NCI-H2081 treated with DMSO at 0.1 percent for 48 hours (cell line): ENCODE measurements at places on chromosomes 2 and 18.
A peak's percentile ranks its signal among the peaks of the same experiment; 100 is the strongest.

DNA sequence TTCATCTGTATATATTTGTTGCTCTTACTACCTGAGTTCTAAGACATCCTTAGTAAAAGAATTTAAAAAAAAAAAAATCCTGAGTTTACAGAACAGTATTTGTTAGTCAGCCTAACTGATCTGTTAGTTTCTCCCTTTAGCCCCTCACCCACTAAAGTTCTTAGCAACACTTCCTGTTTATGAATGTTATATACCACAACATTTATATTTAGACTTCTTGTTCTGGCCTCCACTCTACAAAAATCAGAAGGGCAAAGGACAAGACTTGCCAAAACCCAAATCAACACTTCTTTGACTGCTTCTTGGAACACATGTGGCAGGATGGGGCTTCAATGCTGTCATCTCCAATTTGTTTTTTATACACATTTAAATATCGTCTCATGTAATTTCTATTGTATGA is 71.1 kb downstream of the MGAT5 start:
- DNase-seq = no peak

DNA sequence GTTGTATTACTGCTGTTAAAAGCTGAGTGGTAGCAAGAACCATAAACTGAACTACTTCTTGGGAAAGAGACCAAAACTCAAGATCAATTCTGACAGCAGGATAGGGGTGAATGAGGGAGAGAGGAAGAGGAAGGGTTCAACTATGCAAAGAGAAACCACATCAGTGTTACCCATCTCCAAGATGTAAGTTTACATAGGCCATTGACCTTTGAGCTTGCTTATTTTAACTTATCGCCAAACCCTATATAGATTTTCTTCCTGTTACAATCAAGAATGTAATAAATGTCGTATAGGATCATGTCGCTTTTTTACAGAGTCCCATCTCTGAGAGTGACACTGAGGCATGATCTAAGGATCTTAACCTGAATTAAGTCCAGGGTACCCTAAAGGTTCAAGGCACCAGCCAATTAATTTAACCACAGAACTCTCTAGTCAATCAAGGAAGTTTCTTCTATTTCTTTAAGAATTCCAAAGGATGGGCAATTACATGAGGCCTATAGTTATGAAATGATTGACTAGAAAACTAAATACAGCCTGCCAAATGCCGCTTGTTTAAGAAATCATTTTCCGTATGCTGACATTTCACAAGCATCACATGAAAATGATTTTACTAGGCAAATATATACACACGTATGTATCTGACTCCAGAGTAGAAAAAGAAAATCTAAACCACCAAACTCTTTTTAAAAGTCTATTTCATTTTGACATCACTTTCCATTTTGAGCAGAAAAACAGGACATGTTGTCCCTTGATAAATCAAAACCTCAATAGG is 11.8 kb downstream of the RND3 start:
- no peak for DNase-seq

GRCh38 chr2:235264512-235264911 is 229.3 kb upstream of the AGAP1 start:
- DNase-seq = no peak

DNA sequence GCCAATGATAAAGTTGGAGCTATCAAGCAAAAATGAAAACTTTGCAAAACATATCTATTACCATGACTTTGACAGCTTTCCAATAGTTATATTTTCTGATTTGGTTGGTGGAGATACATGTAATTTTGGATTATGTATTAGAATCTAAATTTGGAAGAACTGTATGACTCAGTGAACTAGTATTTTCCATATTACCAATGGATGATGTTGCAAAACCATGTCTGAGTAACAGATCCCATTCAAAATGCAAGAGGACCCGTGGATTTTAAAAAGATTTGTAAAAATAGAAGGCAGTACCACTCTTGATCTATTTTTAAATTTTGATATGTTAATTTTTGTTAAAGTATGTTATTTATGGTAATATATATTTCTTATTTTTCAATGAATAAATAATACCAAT is 83.0 kb downstream of the TAF4B start:
- DNase-seq = no peak

DNA sequence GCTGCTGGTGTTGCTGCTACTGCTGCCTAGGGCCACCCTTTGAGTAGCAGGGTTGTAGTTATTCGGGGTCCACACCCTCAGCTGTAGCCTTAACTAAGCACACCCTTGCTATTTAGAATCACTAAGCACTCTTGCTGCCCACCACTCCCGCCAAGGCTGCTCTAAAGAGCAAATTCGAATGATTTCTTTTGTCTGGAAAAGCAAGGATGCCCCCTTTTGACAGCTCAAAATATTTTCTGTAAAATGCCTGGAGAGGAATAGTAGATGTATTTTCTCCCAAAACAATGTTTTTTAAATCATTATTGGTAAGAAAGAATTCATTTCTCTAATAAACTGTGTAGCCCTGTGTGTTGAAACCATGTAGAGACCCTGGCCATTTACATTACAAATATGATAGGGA is 80.8 kb upstream of the PAPOLG start:
- no peak for DNase-seq

DNA sequence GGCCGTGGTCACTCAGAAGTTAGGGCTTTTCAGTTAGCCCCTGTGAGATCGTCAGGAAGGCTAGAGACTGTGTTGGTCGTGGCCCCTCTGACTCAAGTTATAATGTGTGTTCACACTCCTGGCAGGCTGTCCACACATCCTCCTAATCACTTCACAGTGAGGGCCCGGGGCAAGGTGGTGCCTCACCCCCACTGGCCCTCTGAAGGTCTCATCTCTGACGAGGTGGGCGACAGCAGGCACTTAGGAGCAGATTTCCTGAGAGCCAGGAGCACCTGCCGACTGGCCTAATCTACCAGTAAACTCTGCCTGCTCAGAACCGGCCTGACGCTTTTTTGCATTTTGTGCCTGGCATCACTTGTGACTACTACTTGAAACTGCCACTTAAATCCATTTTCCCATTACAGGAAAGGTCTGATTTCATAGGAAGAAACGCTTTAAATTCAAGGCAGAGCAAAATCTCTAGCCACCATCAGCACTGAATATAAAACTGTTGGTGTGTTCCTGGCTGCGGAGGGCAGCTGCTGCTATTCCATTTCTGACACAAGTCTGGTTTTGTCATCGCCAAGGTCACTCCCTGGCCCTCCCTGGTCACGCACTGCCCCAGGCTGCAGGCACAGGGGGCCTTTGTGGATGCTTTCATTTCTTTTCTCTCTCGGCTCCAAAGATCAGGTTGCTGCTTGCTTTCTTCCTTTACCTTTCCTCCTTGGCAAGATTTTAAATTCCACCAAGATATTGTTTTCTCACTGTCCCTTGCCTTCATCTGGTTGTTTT is 48.0 kb downstream of the RAB12 start:
- DNase-seq = no peak

DNA sequence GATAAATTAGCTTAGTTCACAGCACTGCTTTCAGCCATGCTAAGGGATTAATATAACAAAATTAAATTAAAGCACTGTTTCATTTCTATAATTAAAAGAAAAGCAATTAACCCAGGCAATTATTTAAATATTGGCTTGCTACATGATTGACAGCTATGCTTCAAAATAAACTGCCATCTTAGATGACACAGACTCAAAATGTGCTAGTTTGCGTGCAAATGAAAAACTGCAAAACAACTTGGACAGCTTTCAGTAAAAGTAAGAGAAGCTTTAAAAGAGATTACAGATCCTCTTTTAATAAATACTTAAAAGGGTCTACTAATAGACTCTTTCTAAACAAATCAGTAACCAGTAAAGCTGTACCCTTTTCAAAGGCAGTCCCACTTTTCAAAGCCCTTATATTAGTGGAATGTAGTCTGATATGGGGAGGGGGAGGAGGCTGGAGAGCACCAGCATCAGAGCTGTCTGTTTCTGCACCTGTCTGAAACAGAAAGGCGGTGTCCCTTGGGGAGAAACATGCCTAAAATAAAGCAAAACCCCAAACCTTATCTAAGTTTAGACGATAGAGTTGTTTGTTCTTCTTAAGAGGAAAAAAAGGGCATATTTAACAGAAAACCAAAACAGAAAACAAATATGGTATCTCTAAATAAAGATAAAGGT is 20.8 kb downstream of the EIF2AK3 start:
- DNase-seq = no peak

- DNase-seq = no peak
These were observed 2.1 kb upstream of the HAAO start for GRCh38 chr2:42794271-42795046.

DNA sequence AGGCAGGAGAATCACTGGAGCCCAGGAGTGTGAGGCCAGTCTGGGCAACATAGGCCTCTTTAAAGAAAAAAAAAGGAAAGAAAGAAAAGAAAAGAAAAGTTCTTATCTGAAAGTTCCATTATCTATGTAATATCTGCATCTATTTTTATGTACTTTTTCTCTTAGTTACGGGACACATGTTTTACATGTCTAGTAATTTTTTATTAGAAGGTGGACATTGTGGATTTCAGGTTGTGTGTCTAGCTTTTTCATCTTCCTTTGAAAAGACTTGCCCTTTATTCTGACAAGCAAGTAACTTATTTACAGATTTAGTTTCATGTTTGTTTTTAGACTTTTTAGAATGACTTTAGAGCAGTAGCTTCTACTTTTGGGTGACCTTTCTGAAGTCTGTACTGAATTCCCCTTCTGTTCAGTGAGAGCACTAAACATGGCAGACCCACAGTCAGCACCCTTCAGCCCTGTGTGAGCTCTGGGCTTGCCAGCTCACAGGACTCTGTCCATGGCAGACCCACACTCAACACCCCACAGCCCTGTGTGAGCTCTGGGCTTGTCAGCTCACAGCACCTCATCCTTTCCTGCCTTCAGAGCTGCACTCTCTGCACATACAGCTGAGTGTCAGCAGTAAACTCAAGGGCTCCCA is 17.5 kb downstream of the TRAPPC12 start:
- no peak for DNase-seq

DNA sequence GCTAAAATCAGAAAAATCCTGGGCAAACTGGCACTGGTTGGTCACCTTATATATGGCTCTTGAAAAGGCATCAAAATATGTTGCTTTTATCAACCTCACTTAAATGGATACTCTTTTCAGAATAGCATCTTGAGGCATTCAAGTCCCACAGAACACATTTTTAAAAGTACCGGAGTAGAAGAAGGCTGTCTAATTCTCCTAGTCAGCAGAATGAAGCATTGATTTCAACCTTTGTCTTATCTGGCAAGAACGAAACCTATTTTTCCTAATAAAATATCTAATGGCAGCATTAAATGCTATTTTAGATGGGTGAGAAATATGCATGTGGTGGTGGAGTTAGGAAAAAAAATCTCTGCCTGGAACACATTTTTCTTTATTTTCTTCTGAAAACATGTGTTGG is 27.8 kb downstream of the TMEFF2 start:
- DNase-seq = no peak

DNA sequence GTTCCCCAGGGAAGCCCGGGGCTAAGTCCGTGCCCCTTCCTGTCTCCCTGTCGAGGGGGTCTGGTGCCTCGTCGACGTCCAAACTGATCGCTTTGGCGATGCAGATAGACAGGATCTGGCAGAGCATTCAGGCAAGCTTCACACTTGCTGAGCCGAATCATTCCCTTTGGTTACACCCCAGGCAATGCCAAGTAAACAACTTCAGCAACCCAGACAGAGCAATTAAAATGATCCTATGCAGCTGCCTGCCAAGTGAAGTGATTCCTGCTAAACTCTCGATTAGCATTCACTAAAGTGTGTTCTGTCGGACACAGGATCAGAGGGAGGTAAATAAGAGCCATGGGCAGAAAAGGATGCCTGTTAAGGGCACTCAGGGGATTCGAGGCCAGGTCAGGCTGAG is 108.2 kb upstream of the RAB12 start:
- peak; percentile 23 for DNase-seq

DNA sequence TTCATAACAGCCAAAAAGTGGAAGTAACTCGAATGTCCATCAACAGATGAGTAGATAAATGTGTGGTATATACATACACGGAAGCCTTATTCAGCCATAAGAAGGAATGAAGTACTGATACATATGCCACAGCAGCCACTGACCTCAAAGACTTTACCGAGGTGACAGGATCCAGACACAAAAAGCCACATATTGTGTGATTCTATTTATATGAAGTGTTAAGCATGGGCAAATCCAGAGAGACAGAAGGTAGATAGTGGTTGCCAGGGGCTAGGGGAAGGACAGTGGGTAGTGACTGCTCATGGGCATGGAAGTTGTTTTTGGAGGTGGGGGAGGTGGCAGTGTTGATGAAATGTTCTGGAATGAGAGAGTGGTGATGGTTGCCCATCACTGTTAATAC is 33.9 kb downstream of the ZAP70 start:
- DNase-seq = no peak

GRCh38 chr2:221851531-221852045 is 279.5 kb upstream of the EPHA4 start:
- no peak for DNase-seq

DNA sequence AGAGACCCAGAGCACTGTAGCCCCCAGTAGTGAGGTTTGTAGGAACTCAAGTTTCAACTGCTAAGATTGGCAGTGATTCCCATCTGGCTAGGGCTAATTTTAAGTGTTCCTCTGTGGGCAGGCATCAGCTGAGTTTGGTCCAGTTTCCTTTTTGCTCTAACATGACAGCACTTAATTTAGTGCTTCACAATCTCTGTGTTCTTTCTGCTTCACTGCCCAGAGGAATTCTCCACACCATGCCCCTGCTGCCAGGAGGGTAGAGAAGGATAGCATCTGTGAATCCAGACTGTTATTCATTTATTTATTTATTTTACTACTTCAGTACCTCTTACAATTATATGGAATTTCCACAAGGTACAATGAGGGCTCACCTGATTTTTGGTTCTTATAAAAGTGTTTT is 549.9 kb upstream of the FSIP2 start:
- DNase-seq = no peak

DNA sequence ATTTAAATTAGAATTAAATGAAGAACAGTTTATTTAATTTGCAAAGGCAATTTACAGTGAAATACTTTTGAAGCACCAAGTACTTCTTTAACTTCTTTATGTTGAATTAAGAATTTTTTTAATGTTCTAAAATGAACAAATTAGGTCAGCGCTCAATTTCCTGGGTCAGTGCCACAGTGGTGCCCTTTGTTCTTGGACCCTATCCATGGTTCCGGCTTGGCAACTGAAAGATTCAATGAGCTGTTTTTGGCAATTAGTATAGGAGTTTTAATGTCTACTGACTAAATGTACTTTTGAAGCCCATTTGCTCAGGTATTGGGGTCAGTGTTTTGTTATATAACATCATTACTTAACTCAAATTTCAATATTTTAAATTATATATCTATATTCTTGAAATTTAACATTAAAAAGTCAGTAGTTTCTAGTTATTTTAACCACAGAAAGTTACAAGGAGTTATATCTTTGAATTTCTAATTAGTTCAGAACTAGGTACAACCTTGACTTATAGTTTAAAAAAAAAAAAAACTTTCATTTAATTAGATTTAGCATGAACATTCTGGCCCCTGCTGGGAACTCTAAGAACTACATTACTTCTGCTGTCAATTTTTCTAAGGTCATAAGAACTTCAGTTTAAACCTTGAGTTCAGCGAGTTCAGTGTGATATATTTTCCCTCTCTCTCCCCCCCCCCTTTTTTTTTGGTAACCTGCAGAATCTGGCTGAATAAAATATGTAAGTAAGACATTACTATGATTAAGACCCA is 7.6 kb upstream of the MSTN start:
- no peak for DNase-seq
